Activated CD4-positive, alpha-beta T cell treated with anti-CD3 and anti-CD28 coated beads for 36 hours (primary cell): ENCODE measurements at places on chromosomes 7 and 10. TPM values are rescaled to one million over a fixed set of nuclear protein-coding genes. Genes with fewer than 3 reads are reported as not detected.

- H3K4me1 ChIP-seq, result peaks cover 2% of the 10 kb centered on the region
- no peak overlapping the region for H3K27ac ChIP-seq
- no peak overlapping the region for H3K4me3 ChIP-seq
- no peak for DNase-seq
- H3K27me3 ChIP-seq, result peaks cover 9% of the 10 kb centered on the region
These were observed 69.1 kb upstream of the COMTD1 start for GRCh38 chr10:75304741-75305390.

DNA sequence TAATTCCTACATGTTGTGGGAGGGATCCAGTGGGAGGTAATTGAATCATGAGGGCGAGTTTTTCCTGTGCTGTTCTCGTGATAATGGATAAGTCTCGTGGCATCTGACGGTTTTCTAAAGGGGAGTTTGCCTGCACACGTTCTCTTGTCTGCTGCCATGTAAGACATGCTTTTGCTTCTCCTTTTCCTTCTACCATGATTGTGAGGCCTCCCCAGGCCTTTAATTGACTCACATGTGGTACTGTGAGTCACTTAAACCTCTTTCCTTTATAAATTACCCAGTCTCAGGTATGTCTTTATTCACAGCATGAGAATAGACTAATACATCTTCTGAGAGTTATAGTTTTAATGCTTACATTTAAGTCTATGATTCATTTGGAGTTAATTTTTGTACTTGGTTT lies 22.6 kb upstream of the CPN1 start:
- no peak overlapping the region for H3K4me3 ChIP-seq
- no peaks in the 10 kb centered on the region for H3K36me3 ChIP-seq
- DNase-seq, result no peak
- no peaks in the 10 kb centered on the region for H3K4me1 ChIP-seq

DNA sequence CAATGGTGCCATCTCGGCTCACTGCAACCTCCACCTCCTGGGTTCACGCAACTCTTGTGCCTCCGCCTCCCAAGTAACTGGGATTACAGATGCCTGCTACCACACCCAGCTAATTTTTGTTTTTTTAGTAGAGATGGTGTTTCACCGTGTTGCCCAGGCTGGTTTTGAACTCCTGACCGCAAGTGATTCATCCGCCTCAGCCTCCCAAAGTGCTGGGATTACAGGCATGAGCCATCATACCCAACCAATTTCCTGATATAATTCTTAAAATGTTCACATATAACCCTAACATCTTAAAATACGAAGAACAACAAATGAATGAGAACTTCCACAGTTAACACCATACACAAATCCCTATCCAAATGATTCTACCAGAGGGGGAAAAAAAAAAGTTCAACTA lies 31.2 kb downstream of the BAIAP2L1 start:
- H3K27me3 ChIP-seq, result peaks cover 3% of the 10 kb centered on the region
- H3K27ac ChIP-seq, result no peak overlapping the region

DNA sequence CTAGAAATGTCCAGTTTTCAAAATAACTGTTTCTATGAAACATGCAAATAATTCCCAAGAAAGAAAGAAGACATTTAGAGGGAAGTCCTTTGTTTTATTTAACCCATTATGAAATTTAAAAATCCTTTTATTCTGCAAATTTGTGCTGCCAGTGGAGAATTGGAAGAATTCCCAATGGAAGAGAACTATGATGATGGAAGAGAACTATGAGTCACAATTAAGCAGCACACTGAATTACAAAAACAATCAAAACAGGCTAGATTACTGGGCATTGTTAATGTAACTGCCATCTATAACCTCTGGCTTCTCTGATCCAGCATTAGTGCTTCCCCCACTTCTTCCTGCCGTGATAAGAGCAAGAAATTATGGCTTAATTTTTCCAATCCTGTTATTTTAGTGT lies 126.2 kb upstream of the FEZF1 start:
- no peak overlapping the region for H3K27ac ChIP-seq
- H3K4me3 ChIP-seq, result no peak overlapping the region
- DNase-seq, result no peak
- no peaks in the 10 kb centered on the region for H3K36me3 ChIP-seq

GRCh38 chr10:133438711-133439273 lies 14.4 kb upstream of the SPRN start:
- H3K36me3 ChIP-seq, result no peaks in the 10 kb centered on the region
- DNase-seq, result no peak
- H3K27me3 ChIP-seq, result peaks cover 10% of the 10 kb centered on the region
- no peak overlapping the region for H3K4me3 ChIP-seq

The FAS gene
- total RNA-seq, result 34.9 TPM

The SLC29A4 gene
- total RNA-seq, result 1.0 TPM
